ENCODE measurements at places on chromosomes 2 and 18.

DNA sequence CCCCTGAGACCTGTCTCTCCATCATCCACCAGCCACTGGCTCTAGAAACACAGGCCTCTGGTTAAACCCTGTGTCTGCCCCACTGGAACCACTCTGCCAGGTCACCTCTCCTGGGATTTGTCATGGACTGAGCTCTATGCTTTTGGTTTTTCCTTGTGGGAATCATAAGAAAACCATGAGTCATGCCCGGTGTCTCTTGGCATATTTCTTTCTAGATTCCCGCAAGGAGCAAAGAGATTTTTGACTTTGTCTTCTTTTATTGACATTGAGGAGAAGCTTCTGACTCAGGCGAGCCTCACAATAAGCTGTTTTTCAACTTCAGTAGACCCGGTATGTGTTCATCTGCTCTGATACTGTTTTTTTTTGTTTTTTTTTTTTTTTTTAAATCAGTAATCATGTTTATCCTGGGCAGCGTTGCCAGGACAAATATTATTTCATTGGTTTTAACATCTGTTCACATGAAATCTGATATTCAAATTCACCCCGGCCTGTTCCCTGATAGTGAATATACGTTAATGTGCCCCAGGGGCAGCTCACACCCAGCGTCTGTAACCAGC, 207.1 kb downstream of the ACKR3 start:
- DNase-seq, result no peak

- no peak for DNase-seq
These were observed 863.9 kb downstream of the SUCLG1 start for GRCh38 chr2:83595121-83595690.

GRCh38 chr18:54351186-54351585, 6.5 kb downstream of the STARD6 start:
- DNase-seq, result no peak

DNA sequence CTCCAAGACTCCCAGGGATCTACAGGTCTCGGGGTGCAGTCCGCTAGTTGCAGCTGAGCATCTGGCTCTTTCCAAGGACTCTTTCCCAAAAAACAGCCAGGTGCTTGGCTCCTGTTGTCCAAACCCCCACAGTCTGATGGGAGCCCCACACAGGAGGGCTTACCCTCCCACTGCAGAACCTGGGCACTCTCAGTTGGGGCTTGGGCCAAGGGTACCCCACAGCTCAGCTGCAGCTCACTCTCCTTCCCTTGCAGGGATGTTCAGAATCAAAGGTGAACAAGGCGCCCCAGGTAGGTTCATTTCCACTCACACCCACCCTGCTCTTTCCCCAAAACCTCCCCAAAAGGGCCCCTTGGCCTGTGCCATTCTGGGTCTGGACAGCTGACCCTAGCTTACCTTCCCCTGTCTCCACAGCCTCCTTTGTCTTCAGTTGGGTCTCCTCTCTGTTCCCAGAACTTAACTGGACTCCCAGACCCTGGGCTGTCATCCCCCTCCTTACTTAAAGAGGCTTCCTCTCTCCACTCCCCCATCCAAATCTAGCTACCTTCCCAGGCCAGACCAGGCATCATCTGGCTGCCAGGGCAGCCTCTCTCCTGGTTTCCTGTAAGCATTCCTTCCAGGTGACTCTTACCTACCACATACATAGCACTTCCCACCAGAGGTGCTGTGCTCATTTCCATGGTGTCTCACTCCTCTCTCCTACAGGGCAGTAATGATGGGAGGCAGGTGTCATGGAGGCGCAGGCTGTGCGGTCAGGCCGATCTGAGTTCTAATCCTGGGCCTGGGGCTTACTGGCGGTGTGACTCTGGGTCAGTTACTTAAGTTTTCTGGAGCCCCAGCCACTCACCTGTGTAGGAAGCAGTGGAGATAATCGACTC, 29.5 kb downstream of the MARCO start:
- no peak for DNase-seq

GRCh38 chr2:177147834-177148445, 64.7 kb upstream of the HNRNPA3 start:
- DNase-seq, result no peak

DNA sequence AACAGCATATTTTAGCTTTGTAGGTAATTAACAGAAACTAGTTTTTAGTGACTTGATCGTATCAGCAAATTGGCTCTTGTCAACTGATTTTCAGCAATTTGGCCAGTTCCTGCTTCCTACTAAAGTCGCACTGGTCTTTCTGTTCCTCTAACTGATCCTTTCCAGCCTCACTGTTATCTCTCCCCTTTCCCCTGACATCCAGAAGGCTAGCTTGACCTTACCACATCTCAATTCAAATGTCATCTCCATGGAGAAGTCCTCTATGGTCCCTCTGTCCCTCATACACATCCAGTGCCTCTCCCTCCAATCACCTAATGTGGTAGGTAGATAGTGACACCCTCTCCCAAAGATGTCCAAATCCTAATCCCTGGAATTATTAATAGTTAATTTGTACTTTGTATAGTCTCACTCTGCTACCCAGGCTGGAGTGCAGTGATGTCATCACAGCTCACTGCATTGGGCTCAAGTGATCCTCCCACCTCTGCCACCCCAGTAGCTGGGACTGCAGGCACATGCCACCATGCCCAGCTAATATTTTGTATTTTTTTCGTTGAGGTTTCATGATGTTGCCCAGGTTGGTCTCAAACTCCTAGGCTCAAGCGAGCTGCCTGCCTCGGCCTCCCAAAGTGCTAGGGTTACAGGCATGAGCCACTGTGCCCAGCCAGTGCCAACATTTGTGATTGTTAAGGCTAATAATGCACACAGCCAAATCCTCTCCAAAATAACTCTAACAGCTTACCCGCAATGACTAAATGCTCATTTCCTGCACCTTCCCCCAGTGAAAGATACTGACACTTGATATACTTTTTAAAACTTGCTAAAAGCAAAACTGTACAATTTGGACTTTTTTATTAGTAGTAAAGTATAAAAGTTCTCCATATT, 16.9 kb downstream of the PSTPIP2 start:
- no peak for DNase-seq

DNA sequence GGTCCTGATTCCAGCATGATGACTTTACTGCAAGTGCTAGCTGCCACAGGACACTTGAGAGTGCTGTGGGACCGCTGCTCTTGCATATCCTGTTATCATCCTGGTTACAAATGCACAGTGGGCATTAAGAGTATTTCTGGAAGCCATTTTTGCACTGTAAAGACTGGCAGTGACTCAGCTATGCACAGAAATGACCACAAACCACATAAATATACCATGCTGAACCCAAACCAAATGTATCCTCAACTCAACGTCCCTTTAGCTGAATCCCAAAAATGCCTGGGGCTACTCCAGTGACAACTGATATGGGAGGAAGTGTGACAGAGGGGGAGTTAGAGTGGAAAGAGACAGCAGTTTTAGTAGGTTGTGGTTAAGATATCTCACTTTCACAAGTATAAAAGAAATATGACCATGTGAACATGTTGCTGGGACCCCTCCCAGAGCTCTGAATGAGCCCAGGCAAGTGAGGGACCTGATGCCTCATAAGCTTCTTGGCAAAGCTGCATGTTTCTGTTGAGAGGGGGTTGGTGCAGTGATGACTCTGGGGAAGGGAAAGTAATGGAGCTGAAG, 37.3 kb downstream of the RHBDD1 start:
- no peak for DNase-seq

- no peak for DNase-seq
These were observed 86.1 kb downstream of the SLC25A12 start for GRCh38 chr2:171807831-171808393.

DNA sequence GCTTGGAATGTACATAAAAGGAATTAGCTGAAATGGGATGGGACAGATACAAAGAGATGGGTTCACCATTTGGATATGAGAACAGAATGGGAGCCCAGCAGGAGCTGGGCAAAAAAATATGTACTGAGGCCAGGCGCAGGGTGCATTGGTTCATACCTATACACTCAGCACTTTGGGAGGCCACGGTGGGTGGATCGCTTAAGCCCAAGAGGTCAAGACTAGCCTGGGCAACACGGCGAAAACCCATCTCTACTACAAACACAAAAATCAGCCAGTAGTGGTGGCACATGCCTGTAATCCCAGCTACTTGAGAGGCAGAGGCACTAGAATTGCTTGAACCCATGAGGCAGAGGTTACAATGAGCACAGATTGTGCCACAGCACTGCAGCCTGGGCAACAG, 30.4 kb downstream of the SCN7A start:
- DNase-seq, result no peak

Measured in suprapubic skin (tissue), 4 donors.